Activated CD8-positive, alpha-beta T cell treated with anti-CD3 and anti-CD28 coated beads, Interleukin-2, amount 10 ng/mL, durations not matched to agents 7 days and 5 days (primary cell): ENCODE measurements at places on chromosomes 7 and 10. TPM values are rescaled to one million over a fixed set of nuclear protein-coding genes. Genes with fewer than 3 reads are reported as not detected.

- DNase-seq: no peak
- peaks cover 29% of the 10 kb centered on the region for H3K4me1 ChIP-seq
- H3K36me3 ChIP-seq: no peaks in the 10 kb centered on the region
- peaks cover 6% of the 10 kb centered on the region for H3K27me3 ChIP-seq
- H3K4me3 ChIP-seq: no peak overlapping the region
- no peak overlapping the region for H3K27ac ChIP-seq
Measured at GRCh38 chr10:14384116-14384730, 53.5 kb upstream of the FRMD4A start.

- peak overlapping the region; percentile 31 for H3K4me3 ChIP-seq
- H3K36me3 ChIP-seq: peaks cover 22% of the 10 kb centered on the region
- H3K27me3 ChIP-seq: peaks cover 15% of the 10 kb centered on the region
- H3K4me1 ChIP-seq: peaks cover 64% of the 10 kb centered on the region
- H3K27ac ChIP-seq: peak overlapping the region; percentile 47
Measured at GRCh38 chr7:22694597-22695207, 32.3 kb upstream of the IL6 start.

Gene EIF4H
- total RNA-seq: 287 TPM

DNA sequence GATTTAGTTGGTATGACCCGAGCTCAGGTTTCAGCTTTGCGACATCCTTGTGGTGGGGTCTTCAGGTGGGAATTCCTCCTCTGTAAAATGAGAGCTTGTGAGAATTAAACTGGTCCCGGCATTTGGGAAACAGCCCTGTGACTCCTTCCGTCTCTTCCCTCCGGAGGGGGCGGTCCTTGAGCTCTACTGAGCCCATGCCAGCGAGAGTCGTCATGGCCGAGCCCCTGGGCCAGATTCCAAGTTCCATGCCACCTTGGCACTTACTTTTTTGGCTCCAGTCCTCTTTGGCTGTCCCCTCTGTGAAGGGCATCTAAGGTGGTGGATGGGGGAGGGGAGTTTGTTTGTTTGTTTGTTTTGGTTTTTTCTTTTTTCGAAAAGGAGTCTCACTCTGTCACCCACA lies 47.6 kb downstream of the GTF2IRD1 start:
- H3K4me1 ChIP-seq: no peaks in the 10 kb centered on the region
- H3K27ac ChIP-seq: no peak overlapping the region
- H3K36me3 ChIP-seq: no peaks in the 10 kb centered on the region
- no peak overlapping the region for H3K4me3 ChIP-seq
- H3K27me3 ChIP-seq: no peaks in the 10 kb centered on the region
